Tibial nerve (tissue), 4 donors: ENCODE measurements at places on chromosomes 7 and 10.

DNA sequence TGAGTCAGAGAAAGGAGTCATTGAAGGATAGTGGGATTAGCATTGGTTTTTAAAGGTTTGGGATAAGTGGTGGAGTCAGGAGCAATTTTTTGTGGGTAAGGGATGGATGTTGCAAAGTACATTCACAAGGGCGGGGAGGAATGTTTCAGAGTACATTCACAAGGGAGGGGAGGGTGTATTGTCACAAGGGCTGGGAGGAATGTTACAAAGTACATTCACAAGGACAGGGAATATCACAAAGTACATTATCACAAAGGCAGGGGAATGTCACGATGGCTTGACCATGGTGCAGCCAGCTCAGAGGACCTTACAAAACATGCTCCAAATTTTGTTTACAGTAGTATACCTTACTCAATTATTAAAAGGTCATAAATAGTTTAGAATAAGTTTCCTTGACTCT is 30.3 kb downstream of the C1GALT1 start:
- H3K36me3 ChIP-seq: no peaks in the 10 kb centered on the region
- no peak overlapping the region for H3K27ac ChIP-seq
- no peak overlapping the region for H3K4me3 ChIP-seq
- DNase-seq: no peak

GRCh38 chr7:87216701-87217508 is 2.6 kb downstream of the TMEM243 start:
- no peaks in the 10 kb centered on the region for H3K36me3 ChIP-seq
- no peak for DNase-seq
- peaks cover 57% of the 10 kb centered on the region for H3K4me1 ChIP-seq
- H3K27me3 ChIP-seq: no peaks in the 10 kb centered on the region

DNA sequence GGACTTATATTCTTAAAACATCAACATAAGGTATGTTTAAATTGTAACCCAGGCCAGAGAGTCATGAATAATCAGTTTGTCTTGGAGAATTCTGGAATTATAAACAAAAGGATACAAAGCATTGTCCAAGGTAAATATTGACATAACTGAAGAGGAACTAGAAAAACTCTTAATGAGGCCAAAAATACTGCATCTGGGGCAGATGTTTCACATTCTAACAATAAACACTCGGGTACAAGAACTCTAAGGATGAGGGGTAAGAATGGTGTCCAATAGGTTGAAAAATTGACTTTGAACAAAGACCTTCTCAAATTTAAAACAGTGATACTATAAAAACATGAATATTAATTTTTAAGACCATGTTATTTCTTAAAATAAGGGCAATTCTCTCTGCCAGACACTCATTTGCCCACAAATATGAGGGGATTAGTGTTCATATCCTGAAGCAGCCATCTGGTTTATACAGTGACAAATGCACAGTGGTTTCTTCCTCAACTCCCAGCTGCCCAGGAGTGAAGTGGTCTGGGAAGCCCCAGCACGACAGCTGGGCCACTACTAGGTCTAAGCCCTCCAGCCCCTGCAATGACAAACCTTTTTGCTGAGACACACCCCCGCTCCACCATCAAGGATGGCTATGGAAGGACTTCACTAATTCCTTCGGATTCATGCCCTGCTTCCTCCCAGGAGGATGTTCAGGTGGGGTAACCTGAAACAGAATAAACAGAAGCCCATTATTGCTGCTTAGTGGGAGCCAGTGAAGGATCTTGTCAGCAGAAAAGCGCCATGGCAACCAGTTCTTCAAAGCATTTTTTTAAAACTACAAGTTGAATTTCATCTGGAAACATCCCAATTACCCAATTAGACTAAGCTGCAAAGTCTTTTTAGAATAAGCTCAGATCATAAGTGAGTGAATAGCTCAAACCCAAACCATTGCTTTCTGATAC is 107.5 kb upstream of the ARID5B start:
- H3K36me3 ChIP-seq: no peaks in the 10 kb centered on the region
- no peaks in the 10 kb centered on the region for H3K4me1 ChIP-seq
- no peak overlapping the region for H3K27ac ChIP-seq
- DNase-seq: no peak
- H3K4me3 ChIP-seq: no peak overlapping the region

- H3K4me1 ChIP-seq: no peaks in the 10 kb centered on the region
- H3K27me3 ChIP-seq: no peaks in the 10 kb centered on the region
- no peak for DNase-seq
- H3K36me3 ChIP-seq: no peaks in the 10 kb centered on the region
These were observed 24.4 kb downstream of the IPMK start for GRCh38 chr10:58243269-58243668.

DNA sequence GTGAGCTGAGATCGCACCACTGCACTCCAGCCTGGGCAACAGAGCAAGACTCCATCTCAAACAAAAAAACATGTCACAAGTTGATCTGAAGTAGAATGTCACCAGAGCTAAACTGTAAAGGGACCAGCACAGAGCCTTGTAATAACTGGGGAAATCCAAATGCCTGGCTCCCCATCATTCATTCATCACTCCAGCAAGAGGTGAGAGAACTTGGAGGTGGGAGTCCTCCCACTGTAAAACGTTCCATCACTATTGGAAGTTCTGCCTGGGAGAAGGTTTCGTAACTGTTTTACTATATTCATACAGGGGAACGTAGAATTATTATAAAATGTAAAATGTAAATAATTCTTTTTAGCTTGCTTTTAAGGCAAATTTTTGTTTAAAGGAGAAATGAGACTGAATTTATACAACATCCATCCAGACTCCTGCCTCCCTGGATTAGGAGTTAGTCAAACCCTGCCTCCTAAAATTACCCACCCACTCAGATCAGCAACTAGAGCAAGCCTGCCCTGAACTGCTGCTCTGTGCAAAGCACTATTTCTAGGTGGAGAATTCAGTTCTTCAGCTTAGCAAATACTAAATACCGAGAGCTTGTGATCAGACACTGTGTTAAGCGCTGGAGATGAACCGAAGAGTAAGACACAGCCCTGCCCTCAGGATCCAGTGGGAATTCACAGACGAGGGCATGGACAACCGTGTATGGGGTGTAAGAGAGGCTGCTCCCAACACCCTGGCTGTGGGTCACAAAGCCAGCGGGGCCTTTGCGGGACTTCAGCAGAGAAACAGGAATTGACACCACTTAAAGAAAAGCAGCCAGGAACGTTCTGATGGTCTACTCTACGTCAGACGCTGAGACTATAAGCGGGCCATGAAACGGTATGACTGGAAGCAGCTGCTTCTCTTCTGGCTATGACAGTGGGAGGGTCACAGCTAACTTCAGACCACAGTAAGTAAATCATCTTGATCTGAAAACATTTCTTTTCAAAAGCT is 208.3 kb downstream of the ZMYND11 start:
- no peaks in the 10 kb centered on the region for H3K27me3 ChIP-seq
- H3K4me1 ChIP-seq: no peaks in the 10 kb centered on the region
- no peak overlapping the region for H3K27ac ChIP-seq
- DNase-seq: peak; percentile 4
- peaks cover 75% of the 10 kb centered on the region for H3K36me3 ChIP-seq

DNA sequence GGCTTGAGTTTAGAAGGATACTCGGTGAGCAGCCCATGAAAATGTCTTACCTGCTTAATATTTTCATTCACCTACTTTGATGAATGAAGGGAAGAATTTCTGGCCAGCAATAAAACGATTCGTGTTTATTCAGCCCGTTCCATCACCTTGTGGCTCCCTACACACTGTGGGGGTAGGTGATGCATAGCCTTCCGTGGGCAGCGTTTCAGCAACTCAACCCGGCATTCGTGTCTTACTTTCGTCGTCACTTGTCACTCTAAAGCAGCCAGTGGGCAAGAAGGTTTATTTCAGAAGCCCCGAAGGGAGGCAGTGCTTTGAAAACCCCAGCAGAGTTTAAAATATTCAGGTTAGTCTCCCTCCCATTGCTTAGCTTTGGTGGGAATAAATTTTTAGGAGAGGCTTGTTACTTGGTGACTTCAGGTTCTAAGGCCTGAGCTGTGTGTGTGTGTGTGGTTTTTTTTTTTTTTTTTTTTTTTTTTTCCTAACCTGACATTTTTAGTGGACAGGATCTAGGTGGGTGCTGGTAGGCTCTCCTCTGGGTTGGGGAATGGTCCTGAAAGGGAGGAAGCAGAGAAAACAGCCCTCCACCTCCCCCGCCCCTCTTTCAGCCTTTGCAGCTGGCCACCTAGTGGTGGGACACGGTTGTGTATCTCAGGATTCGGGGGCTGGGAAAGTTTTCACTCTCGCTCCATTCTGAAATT is 1.8 kb downstream of the GRK5 start:
- peak; percentile 65 for DNase-seq
- no peaks in the 10 kb centered on the region for H3K36me3 ChIP-seq
- H3K4me3 ChIP-seq: peak overlapping the region; percentile 97
- no peaks in the 10 kb centered on the region for H3K27me3 ChIP-seq

- H3K27me3 ChIP-seq: no peaks in the 10 kb centered on the region
- no peaks in the 10 kb centered on the region for H3K36me3 ChIP-seq
- no peak overlapping the region for H3K4me3 ChIP-seq
- no peak for DNase-seq
- no peak overlapping the region for H3K27ac ChIP-seq
These were observed 196.5 kb downstream of the PARD3 start for GRCh38 chr10:34618611-34619010.

GRCh38 chr10:43264965-43265798 is 1.7 kb downstream of the RASGEF1A start:
- no peak overlapping the region for H3K4me3 ChIP-seq
- no peak for DNase-seq
- H3K36me3 ChIP-seq: no peaks in the 10 kb centered on the region
- peaks cover 63% of the 10 kb centered on the region for H3K27me3 ChIP-seq

GRCh38 chr10:83677795-83678194 is 461.5 kb upstream of the GHITM start:
- no peak overlapping the region for H3K27ac ChIP-seq
- no peaks in the 10 kb centered on the region for H3K27me3 ChIP-seq
- H3K4me3 ChIP-seq: no peak overlapping the region
- no peaks in the 10 kb centered on the region for H3K36me3 ChIP-seq
- H3K4me1 ChIP-seq: no peaks in the 10 kb centered on the region

- H3K4me3 ChIP-seq: no peak overlapping the region
- H3K27me3 ChIP-seq: no peaks in the 10 kb centered on the region
- no peak for DNase-seq
- peaks cover 6% of the 10 kb centered on the region for H3K4me1 ChIP-seq
- peaks cover 34% of the 10 kb centered on the region for H3K36me3 ChIP-seq
These were observed 91.3 kb downstream of the CYTH3 start for GRCh38 chr7:6181136-6181535.

- peak within 1 kb of the TSS; percentile 94 for H3K27ac ChIP-seq
- no peaks in the 10 kb centered on the region for H3K27me3 ChIP-seq
- peak; percentile 91 for DNase-seq
- no peaks in the 10 kb centered on the region for H3K4me1 ChIP-seq
These were observed at the start of gene SUV39H2 for GRCh38 chr10:14878266-14879123. Gene SUV39H2 (plus strand): TSS chr10:14878866. CDS start chr10:14878889, 23 bp downstream.

GRCh38 chr7:47979832-47980181 is 392 bp upstream of the HUS1 start:
- H3K27ac ChIP-seq: peak overlapping the region; percentile 88
- peaks cover 20% of the 10 kb centered on the region for H3K4me1 ChIP-seq
- no peak for DNase-seq
- H3K4me3 ChIP-seq: peak overlapping the region; percentile 61

- peaks cover 9% of the 10 kb centered on the region for H3K4me1 ChIP-seq
- no peak overlapping the region for H3K4me3 ChIP-seq
- H3K36me3 ChIP-seq: no peaks in the 10 kb centered on the region
- no peak overlapping the region for H3K27ac ChIP-seq
These were observed 64.4 kb downstream of the RAPGEF5 start for GRCh38 chr7:22292531-22292930.

- H3K27me3 ChIP-seq: peaks cover 90% of the 10 kb centered on the region
- H3K4me1 ChIP-seq: peaks cover 40% of the 10 kb centered on the region
- no peak overlapping the region for H3K27ac ChIP-seq
- DNase-seq: no peak
- H3K4me3 ChIP-seq: no peak overlapping the region
- no peaks in the 10 kb centered on the region for H3K36me3 ChIP-seq
These were observed 165.8 kb downstream of the NRF1 start for GRCh38 chr7:129777195-129777844.

- no peaks in the 10 kb centered on the region for H3K27me3 ChIP-seq
- no peak overlapping the region for H3K27ac ChIP-seq
- no peaks in the 10 kb centered on the region for H3K36me3 ChIP-seq
- DNase-seq: no peak
- H3K4me1 ChIP-seq: peaks cover 13% of the 10 kb centered on the region
These were observed 98.3 kb downstream of the CDH23 start for GRCh38 chr10:71494980-71495381.

DNA sequence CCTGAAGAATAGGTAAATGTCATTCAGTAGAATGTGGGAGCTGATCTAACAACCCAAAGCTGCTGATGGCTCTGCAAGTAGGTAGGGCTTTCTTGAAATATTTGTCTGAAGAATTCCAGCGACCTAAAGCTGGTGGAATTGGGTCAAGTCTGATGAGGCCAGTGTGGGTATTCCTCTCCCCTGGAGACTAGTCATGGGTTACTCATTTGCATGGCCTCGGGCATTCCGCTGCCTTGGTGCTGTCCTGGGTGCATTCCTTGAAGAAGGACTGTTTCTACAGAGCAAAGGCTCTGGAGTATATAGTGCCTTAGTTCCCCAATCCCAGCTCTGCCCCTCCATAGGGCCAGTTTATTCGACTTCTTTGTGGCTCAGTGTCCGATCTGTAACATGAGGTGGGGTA is 19.2 kb downstream of the PDK4 start:
- no peaks in the 10 kb centered on the region for H3K27me3 ChIP-seq
- H3K27ac ChIP-seq: no peak overlapping the region
- no peak for DNase-seq
- no peak overlapping the region for H3K4me3 ChIP-seq
- H3K4me1 ChIP-seq: peaks cover 4% of the 10 kb centered on the region

- no peaks in the 10 kb centered on the region for H3K36me3 ChIP-seq
- H3K27ac ChIP-seq: no peak overlapping the region
- no peak overlapping the region for H3K4me3 ChIP-seq
These were observed 194.9 kb upstream of the GRM3 start for GRCh38 chr7:86448856-86449255.

DNA sequence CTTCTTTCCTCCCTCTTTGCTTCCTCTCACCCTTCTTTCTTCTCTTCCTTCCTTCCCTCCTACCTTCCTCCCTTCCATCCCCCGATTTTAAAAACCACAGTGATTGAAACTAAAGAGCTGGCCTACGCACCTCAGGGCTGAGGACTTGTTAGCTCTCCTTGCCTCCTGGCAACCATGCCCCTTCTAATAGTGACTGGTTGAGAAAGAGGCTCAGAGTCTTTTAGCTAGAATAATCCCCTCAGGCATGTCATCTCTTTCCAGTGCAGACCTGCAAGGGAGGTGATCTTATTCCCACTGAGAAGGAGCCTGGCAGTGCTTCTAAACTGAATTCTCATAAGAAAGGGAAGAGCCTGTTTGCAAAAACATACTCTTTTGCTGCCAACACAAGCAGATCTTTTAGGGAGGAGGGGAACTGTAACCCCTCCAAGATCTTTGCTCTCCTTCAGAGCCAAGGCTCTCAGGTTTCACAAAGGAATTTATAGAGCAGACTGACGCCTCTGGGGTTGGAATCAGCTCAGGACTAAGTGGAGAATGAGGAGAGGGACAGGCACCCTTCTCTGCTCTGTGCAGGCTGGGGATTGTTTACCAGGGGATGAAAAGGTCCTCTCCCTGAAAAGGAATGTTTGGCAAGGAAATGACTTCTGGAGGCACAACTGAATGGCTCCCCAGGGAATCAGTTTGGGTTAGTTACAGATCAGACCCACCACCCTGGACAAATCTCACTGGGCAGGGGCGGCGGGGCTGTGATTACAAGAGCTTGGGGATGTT is 9.4 kb upstream of the ANKRD1 start:
- no peak for DNase-seq
- no peaks in the 10 kb centered on the region for H3K36me3 ChIP-seq
- no peak overlapping the region for H3K4me3 ChIP-seq
- H3K27ac ChIP-seq: peak overlapping the region; percentile 69

GRCh38 chr7:137760111-137760510 is 86.7 kb downstream of the DGKI start:
- no peak overlapping the region for H3K27ac ChIP-seq
- no peaks in the 10 kb centered on the region for H3K4me1 ChIP-seq
- no peak for DNase-seq
- H3K36me3 ChIP-seq: no peaks in the 10 kb centered on the region
- H3K27me3 ChIP-seq: no peaks in the 10 kb centered on the region
